ENCODE measurements at places on chromosomes 5 and 9.

GRCh38 chr9:7303907-7304626 lies 495.5 kb downstream of the DMAC1 start:
- no peak for DNase-seq

GRCh38 chr5:67092535-67092934 lies 104.1 kb downstream of the CD180 start:
- no peak for DNase-seq

- DNase-seq = no peak
Observed at GRCh38 chr5:172194985-172195774, 1.2 kb downstream of the EFCAB9 start.

DNA sequence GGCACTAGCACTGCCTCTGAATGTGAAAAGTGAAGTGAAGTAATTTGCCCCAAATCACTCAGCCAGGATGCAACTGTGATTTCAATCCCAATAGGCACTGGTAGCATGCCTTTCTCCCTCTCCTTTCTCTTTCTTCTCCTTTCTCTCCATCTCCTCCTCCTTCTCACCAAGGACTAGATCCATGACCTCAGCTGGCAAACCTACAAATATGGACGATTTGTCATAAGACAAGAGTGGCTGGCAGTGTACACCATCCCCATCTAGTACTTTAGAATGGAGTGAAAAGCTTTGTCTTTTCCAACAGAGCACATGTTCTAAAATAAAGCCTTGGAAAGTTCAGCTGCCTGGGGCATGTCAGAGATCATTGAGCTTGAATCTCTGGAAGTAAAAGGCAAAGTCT lies 574.7 kb upstream of the CLINT1 start:
- DNase-seq = no peak

DNA sequence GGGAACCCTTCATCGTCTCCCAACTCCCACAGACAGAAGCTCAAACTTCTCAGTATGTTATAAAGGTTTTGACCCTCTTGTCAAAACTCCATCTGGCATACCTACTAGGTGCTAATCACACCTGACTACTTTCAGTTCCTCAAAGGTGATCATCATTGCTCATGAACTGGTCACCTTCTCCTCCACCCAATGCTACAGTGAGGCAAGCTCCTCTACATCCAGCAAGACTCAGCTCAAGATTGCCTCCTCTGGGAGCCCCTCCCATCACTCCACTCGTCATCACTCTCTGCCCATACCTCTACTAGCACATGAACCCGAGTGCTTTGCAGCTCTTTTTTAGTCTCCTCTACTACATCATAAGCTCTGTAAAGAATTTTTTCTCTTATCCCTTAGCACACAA lies 102.4 kb downstream of the LPAR1 start:
- DNase-seq = no peak
